ENCODE measurements at places on chromosomes 11 and 22. TPM values are rescaled to one million over a fixed set of nuclear protein-coding genes. Genes with fewer than 3 reads are reported as not detected.

Gene OR6T1
- not detected for total RNA-seq

Gene TMEM151A
- not detected for total RNA-seq

Gene PAMR1
- not detected for total RNA-seq

DNA sequence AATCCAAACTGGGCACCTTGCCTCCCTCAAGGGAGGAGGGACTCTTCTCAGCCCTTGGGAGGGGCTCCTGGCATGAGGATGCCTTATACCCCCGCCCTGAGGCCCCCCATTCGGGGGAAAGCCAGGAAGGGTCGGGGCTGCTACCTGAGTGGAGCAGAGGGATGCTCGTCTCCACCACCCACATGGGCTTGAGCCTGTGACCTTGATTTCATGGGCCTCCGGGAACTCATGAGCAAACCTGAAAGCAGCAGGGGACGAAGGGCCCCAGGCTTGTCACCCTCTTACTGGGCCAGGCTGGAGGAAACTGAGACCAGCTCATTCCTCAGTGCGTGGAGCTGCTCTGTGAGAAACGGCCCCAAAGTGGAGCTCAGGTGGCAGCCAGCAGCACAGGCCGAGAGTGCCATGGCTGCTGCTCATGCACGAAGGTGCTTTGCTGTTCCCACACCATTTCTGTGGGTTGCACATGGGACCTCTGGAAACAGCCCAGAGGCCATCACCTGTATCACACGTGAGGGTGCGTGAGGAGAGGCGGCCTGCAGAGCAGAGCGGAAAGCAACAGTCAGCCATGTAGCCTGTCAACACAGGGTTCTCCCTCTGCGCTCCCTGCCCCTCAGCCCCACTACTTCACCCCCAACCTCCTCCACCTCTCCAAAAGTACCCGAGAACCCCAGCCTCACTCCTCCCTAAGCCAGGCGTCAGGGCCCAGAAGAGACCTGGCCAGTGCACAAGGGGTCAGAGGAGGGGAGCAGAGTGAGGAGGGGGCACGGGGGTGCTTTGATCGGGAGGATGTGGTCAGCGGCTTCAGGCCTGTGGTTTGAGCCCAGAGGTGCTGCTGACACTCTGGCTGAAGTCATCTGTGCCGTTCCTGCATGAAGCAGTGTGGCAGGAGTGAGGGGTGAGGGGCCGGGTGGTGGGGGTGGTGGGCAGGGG lies 14.1 kb upstream of the IL2RB start:
- DNase-seq, result no peak

Gene MUC6
- total RNA-seq, result not detected

- DNase-seq, result peak; percentile 74
These were observed 129.7 kb downstream of the LDLRAD3 start for GRCh38 chr11:36073411-36074203.

Gene PHLDB1
- 66.8 TPM for total RNA-seq

GRCh38 chr11:11486002-11486401 lies 133.0 kb upstream of the CSNK2A3 start:
- DNase-seq, result no peak

Gene FUT4
- 2.2 TPM for total RNA-seq

DNA sequence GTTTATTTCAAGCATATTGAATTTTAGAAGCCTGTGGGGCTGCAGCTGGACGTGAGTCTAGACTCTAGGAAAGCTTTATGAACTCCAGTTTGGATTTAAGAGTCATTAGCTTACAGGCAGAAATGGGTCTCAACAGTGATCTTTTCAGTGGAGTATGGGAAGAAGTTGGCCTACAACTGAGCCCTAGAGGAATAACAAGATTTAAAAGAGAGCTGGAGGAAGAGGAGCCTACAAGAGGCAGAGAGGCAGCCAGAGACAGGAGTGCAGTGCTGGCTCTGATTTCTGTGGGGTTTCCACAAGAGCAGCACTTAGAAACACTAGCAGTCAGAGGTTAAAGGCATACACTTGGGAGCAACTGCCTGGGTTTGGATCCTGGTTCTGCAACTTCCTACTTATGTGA lies 17.9 kb downstream of the APOL5 start:
- DNase-seq, result no peak

- no peak for DNase-seq
These were observed 97.1 kb downstream of the CEP164 start for GRCh38 chr11:117424781-117425180.

DNA sequence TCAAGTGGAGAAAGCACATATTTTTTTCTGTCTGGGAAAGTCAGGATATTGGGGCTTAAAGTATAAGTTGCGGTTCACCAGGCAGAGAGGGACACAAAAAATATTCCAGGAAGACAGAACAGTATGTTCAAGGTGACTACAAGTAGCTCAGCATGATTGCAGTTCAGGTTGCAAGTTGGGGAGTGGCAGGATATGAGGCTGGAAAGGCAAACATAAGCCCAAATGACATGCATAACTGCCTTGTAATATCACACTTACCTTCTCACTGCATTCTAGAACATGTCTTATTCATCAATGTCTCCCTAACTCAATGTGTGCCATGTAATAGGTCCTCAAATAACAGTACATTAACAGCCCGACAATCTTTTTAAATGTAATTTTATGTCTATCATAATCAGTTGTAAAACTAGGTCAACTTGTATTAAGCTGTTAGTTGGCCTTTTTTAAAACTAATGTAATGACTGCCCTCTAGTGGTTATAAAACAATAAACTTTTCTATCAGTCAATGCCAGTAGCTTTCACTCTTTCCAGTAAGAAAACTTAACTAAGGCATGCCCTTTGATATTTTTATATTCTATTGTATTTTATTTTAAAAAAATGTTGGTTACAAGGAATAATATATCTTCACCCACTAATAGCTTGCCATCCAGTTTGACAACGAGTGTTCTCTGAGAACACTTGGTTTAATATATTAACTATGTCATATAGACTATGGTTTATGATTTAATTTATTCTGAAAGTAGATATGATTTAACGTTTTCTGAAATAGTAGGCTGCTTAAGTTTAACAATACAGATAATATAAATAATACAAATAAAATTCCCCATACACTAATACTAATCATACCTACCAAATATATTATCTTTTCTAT lies 39.4 kb upstream of the CFAP300 start:
- peak; percentile 57 for DNase-seq

- no peak for DNase-seq
These were observed 348 bp downstream of the PLCB3 start for GRCh38 chr11:64251753-64252002.

DNA sequence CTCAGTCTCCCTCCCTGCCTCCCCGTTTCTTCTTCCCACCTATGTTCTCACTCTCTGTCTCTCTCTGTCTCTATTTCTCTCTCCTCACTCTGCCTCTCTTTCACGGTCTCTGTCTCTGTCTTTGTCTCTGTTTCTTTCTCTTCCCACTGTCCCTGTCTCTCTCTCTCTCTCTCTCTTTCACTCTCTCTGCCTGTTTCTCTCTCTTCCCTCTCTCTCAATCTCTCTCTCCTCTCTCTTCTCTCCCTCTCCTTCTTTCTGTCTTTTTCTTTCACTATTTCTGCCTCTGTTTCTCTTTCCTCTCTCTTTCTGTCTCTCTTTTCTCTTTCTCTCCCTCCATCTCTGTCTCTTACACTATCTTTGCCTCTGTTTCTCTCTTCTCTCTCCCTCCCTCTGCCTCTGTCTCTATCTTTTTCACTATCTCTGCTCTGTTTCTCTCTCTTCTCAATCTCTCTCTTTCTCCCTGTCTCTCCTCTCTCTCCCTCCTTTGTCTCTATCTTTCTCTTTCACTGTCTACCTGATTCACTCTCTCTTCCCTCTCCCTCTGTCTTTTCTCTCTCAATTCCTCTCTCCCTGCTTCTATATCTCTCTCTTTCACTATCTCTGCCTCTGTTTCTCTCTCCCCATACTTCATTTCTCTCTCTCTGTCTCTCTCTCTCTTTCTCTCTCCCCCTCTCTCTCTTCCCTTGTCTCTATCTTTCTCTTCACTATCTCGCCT lies 5.4 kb downstream of the APLNR start:
- no peak for DNase-seq

Gene RIBC2
- 6.4 TPM for total RNA-seq

- DNase-seq, result no peak
These were observed 25.5 kb downstream of the UVRAG start for GRCh38 chr11:75840522-75840921.

- no peak for DNase-seq
These were observed 3.5 kb downstream of the ZNF74 start for GRCh38 chr22:20397498-20397897.

DNA sequence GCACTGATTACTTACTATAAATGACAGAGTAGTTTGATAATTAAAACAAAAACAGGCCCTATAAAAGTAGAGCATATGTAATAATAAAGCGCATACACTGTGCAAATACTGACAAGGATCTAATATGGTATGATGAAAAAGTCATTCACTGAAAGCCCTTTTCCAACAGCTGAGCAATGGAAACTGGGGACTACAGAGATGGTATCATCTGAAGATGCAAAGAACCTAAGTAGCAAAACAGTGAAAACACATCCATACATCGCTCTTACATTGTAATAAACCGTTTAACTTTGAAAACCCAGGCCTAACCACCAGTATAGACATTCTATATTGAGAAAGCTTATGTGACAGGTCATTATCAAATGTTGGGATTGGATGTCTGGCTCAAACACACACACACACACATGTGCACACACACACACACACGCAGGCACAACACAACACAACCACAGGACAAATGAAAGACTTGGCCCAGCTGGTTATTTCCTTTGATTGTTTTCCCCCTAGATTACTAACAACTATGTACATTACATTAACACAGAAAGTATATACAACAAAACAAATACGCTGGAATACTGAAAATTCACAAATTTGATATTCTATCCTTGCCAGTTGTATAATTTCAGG lies 119.5 kb downstream of the APOL5 start:
- no peak for DNase-seq

- no peak for DNase-seq
These were observed 20.5 kb downstream of the COA4 start for GRCh38 chr11:73856031-73856567.

DNA sequence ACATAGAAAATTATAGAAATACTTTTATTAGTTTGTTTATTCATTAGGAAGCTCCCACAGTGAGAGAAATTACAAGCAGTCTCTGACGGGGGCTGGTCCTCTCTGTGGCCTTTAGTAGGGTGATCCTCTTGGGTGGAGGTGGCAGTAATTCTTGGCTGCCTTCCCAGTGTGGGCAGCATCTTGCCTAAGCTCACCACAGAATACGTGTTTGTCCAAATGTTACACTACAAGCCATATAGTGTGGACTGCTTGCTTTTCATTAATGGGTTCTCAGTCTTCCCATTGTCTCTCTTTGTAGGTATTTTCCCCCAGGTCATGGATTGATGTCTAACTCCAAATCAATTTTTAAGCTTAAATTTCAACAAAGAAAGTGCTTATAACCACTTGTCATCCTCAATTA lies 43.3 kb downstream of the ENDOD1 start:
- peak; percentile 70 for DNase-seq

- peak; percentile 42 for DNase-seq
These were observed 385 bp downstream of the HARBI1 start for GRCh38 chr11:46616551-46617133.

- DNase-seq, result no peak
These were observed 17.6 kb downstream of the TTC12 start for GRCh38 chr11:113332023-113332422.

GRCh38 chr11:62169448-62169847 lies 20.6 kb upstream of the SCGB1D1 start:
- DNase-seq, result no peak

GRCh38 chr11:64203421-64204079 lies 3.0 kb upstream of the FERMT3 start:
- DNase-seq, result no peak

DNA sequence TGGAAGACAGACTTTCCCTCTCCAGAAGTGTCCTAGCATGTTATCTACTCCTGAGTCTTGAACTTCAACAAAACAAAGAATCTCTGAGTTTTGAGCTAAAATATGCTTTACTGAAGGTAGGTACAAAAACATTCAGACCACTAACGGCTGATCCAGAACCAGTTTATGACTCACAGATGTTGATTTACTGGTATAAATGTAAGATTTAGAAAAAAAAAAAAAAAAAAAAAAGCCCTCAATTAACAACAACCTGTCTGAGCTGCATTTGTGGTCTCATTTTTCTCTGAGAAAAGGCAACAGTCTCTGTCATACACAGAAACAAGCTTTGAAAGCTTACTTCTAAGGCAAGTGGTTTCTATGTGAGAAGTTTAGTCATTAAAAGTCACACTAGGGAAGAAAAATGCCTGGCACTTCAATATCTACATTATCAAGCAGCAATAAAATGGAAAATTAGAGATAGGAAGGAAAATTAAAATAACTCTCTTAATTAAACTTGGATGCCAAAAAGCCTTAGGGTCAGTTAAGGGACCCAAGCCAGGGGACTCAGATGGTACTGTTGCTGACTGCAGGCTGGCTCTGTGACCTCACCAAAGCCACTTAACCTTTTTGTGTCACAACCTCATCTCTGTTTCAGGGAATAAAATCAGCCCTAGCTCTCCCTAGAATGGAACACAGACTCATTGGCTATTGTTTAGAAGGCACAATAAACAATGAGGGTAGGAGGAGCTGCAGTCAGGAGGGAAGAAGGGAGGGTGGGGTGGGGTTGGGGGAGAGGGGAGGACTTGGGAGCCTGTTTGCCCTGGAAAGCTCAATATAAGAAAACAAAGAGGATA lies 61.7 kb downstream of the ETS1 start:
- DNase-seq, result peak; percentile 89

Gene TMPRSS13
- not detected for total RNA-seq

DNA sequence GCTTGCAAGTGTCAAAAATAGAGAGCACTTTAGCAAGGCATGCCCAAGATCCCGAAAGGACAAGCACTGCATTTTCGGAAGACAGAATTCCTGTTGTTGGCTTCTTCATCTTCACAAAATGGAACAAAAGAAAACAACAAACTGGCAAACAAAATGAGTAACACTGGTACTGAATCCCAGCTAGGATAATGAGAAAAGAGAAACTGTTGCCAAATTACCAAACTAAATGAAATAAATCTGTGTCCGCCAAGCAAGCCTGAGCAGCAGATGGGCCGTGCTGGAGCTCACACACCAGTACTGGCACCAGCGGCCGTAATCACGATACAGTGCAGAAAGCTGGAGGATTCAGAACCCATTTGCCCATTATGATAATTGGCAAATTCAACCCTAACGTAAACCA lies 30.6 kb downstream of the TUB start:
- DNase-seq, result no peak

DNA sequence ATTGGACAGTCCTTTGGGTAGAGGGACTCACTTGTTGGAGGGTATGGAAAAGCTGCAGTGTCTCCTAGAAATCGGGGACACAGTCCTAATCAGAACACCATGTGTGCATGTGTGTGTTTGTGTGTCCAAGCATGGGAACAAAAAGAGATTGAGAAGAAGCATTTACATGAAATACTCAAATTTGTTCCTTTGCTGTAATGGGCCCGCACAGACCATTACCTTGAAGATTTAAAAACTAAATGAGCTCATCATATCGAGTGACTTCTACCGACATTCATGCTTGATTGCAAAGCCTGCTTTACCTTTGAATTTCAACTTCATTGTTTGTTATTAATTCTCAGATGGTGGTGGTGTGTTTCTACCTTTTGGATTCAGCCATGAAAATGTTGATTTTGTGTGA lies 106.9 kb downstream of the ZBTB16 start:
- DNase-seq, result no peak

GRCh38 chr11:1237128-1237580 lies 14.3 kb downstream of the MUC5B start:
- DNase-seq, result no peak

Gene SHISAL1
- total RNA-seq, result 0.07 TPM

All from M059J (cell line).